NCI-H2029 treated with DMSO at 0.1 percent for 48 hours (cell line): ENCODE measurements at places on chromosomes 11 and 22.

DNA sequence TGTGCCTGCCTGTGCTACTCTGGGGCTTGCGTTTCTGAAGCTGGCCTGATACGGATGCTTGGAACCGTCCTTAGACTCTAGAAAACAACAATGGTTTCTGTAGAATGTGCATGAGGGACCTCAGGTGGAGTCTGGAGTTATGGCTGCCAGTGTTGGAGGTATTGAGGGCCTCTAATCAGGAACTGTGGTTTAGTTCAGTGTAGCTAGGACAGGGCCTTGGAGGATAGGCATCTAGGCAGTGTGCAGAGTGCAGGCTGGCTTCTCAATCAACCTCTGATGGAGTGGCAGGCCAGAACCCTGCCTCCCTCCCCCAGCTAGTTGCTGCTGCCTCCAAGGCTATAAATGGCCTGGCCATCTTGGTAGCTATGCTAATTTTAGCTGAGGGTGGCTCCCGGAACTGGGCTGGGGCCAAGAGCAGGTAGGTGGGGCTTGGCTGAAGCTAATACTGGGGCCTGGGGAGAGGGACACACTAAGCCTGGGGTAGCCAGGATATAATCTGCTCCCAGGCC lies 4.0 kb downstream of the STIM1 start:
- peak; percentile 28 for DNase-seq

DNA sequence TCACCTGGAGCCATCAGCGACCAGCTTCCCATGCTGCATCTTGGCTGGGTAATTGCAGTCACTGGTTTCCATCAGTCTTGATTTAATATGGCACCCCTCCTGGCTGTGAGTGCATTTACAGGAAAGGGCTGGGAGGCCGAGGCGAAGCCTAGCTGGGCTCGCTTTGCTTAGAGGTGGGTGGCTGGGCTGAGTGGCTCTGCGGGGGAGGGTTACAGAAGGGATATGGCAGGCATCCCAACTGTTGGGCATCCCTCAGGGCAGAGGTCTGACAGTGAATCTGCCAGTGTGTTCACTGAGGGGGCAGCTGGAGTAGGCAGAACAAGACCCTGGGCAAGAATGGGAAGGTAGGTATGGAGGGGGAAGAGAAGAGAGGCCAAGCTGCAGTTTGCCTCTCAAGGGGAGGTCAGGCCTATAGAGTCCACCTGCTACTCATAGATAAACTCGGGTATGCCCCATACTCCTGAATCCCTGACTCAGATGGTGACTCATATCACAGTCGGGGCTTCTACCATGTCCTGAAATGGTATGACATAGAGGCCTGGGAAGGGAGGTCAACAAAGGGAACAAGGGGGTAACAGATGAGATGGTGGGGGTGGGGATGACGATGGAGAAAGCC lies 77.5 kb upstream of the PHOX2A start:
- DNase-seq = no peak

DNA sequence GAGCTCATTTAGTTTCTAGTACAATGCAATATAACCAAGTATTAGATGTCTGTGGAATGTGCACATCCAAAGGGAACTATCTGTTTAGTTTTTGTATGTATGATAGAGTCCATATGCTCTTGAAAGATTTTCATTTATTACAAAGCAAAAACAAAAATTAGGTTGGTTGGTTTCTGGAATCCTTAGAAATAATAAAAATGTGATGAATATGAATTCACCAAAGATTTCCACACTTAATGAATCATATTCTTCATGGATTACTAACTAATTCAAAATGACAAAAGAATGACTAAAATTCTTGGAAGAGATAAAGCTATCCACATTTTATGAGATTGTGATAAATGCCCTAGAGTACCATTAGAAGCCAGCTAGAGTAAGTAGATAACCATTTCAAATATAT lies 261.1 kb downstream of the SBF2 start:
- no peak for DNase-seq

GRCh38 chr22:30297991-30298701 lies 8.8 kb upstream of the CASTOR1 start:
- peak; percentile 29 for DNase-seq

GRCh38 chr11:118438314-118438931 lies 2.1 kb downstream of the KMT2A start:
- peak; percentile 17 for DNase-seq

- no peak for DNase-seq
Measured at GRCh38 chr11:29518389-29519174, 498.2 kb downstream of the KCNA4 start.

DNA sequence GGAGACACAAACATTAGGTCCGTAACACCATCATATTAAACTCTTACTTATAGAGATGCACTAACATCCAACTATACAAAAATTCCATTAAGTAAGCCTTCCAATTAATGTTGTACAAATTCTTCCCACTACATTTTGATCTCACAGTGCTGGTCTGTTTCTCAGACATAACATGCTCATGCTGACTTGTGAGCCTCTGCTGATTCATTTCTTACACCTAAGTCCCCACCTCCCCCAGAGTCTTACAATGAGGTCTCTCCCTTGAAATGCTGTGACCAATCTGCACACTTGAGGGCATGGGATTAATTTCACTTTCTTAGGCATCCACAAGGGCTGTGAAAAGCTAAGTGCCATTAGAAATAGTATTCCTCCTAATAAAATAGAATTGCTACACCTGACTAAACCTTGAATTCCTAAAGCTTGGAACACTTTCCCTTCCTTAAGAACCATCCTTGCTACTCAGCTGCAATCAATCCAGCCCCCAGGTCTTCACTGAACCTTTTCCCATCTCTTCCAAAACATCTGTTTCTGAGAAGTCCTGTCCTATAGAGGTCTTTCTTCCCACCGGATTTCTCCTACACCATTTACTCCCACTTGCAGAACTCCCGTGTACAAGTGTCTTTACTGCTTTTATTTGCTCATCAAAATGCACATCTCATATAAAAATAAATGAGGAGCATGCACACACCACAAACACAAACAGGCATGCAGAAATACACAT lies 2.0 kb downstream of the HBG1 start:
- no peak for DNase-seq

- no peak for DNase-seq
Measured at GRCh38 chr11:74468936-74469335, 1.6 kb upstream of the KCNE3 start.

DNA sequence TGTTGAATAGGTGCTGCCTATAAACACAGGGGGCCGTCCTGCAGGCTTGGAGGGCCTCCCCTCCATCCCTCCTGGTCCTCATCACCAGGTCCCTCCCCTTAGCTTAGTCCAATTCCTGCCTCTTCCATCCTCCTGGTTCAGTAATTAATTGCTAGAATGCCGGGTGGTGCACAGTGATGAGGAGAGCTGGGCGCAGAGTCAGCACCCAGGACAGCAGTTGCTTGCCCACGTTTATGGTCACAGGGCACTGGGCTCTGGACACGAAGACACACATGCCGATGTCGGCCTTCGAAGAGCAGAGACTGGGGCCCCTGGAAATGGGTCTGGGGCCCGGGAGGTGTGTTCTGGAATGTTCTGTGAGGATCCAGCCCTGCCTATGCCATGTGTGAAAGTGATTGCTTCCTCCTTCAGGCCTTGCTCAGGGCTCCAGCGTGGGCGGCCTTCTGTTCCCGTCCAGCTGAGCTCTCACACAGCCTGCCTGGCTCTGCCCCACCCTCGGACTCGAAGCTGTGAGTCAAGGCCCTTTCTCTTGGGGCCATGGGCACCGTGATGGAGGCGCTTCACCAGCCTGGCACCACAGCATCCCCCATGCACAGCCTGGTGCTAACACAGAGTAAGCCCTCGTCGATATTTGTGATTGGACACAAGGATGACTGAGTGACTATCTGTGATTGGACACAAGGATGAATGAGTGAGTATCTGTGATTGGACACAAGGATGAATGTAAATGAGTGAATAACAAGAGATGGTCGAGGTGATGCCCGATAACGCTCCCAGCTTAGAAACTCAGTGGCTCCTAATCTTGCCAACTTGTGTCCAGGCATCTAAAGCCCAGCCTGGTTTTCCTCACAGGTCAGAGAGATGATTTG lies 884.7 kb downstream of the BRD1 start:
- no peak for DNase-seq

GRCh38 chr22:36404446-36404845 lies 16.7 kb upstream of the MYH9 start:
- no peak for DNase-seq

DNA sequence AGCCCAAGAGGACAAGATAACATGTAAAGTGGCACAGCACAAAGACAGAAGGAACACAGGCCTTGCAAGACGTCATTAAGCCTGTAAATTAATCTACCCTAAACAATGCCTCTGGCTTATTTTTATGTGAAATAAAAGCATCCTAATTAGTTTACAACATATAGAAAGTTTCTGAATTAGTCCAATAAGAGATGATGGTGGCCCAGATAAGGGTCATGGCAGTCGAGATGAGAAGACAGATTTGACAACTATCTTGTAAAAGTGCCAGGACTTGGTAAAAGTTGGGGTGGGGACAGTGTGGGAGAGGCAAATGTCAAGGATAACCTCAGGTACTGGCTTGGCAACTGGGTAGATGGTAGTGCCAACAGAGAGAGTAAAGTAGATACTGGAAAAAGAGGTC lies 13.6 kb downstream of the XRRA1 start:
- no peak for DNase-seq

DNA sequence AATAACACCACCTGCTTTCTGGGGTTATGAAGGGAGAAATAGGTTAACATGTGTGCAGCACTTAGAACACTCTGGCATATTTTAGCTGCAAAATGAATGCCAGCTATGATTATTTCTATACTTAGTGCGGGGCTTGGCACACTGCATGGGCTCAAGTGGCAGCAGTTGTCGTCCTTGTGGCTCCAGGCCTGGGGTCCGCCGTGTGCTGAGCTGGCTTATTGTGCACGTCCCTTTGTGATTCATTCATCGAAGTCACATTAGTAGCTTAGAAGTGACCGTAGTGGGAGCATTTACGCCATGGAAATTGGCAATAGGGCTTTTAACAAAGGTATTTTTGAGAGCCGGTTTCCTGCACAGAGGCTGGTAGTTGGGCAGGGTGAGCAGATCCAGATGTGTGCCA lies 4.2 kb downstream of the RASD2 start:
- no peak for DNase-seq

DNA sequence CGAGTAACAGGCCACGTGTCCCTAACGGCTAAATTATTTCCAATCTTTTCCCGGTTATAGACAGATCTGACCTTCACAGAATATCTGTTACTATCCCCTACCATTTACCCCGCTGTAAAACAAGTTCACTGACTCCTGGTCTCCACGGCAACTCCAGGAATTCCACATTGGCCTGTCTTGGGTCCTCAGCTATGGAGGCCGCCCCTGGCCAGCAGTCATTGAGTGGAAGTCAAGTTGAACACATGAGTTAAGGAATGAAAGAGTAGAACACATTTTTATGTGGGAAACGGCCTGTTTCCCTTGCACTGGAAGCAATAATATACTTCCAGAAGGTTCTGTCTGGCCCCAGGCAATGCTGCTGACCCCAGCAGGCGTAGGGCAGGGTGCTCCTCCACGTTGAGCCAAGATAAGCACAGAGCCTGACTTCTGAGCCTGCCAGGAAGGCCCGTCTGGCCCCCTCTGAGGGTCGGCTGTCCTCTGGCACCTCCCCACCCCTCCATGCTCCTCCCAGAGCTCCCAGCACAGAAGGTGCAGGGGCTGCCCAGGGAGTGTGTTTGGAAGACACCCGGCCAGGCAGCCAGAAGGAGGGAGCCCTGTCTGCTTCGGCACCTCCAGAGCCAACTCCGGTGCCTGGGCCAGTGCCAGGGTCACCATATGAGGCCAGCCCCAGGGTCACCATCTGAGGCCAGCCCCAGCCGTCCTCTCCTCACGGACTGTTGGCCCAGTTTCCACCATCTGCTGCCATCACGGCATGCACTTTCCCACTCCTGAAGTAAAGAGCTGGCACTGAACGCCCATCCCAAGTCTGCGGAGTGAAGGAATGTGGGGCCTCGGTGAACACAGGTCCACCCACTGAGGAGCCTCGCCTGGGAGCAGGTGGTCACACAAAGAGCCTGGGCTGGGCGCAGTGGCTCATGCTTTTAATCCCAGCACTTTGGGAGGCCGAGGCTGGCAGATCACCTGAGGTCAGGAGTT lies 813.2 kb downstream of the BRD1 start:
- DNase-seq = no peak

GRCh38 chr11:83044958-83045712 lies 26.6 kb downstream of the RAB30 start:
- DNase-seq = no peak

DNA sequence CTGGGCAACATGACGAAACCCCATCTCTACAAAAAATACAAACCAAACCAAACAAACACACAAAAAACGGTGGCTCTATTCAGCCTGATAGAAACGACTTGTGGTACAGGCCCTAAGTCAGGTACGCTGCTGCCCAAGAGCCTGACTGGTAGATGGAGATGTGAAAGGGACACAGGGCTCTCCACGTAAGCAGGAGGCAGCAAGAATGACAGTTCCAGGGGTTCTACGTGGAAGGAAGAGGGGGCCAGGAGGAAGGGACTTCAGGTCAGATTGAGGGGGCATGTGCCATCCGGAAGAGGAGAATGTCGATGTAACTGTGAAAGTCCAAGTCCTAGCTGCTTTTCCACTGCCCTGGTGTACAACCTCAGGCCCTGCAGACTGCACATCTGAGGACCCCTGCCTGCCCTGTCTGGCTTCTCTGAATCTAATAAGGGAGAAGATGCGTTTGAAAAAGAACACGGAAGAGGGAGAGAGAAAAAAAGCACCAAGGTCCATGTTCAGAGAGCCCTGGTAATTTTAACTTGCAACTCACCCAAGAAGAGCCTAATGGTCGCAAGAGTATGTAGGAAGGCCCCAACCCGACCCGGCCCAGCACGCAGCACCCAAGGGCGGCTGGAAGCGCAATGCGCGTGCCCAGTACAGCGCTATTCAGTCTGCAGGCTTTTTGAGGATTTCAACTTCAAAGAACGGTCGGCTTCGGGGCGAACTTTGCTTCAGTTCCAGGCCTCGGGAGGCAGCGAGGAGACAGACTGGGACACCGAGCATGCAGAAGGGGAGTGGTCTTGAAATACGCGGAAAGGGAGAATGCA lies 909 bp upstream of the ZNRD2 start:
- DNase-seq = no peak

- DNase-seq = no peak
Measured at GRCh38 chr11:27991736-27992135, 116.2 kb downstream of the KIF18A start.

DNA sequence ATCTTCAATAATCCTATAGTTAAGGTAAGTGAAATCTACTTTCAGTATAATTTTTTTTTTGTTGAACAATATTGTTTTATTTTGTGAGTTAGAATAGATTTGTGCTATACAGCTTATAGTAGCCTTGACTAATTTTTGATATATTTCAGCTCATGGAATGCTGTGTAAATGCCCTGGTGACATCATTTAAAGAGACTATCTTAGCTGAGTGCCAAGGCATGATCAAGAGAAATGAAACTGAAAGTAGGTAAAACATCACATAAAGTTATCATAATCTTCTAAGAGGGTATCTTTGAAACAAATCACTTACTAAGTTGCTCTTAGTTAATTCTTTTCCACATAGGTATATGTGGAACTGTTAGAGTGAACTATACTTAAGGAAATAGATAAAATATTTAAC lies 51.4 kb upstream of the ACAT1 start:
- no peak for DNase-seq

GRCh38 chr22:39728236-39728860 lies 157.8 kb downstream of the CACNA1I start:
- no peak for DNase-seq

GRCh38 chr11:44524751-44525201 lies 40.7 kb upstream of the CD82 start:
- no peak for DNase-seq

- DNase-seq = no peak
Measured at GRCh38 chr11:77351281-77351886, 49.9 kb upstream of the GDPD4 start.
